ENCODE measurements at places on chromosomes 1 and 21.

GRCh38 chr1:66563094-66563800 lies 29.3 kb downstream of the SGIP1 start:
- DNase-seq, result no peak

GRCh38 chr1:110600716-110601115 lies 5.4 kb downstream of the KCNA2 start:
- no peak for DNase-seq

GRCh38 chr1:26730695-26731094 lies 34.9 kb downstream of the ARID1A start:
- DNase-seq, result no peak

GRCh38 chr1:64171797-64172281 lies 31.6 kb upstream of the UBE2U start:
- no peak for DNase-seq

DNA sequence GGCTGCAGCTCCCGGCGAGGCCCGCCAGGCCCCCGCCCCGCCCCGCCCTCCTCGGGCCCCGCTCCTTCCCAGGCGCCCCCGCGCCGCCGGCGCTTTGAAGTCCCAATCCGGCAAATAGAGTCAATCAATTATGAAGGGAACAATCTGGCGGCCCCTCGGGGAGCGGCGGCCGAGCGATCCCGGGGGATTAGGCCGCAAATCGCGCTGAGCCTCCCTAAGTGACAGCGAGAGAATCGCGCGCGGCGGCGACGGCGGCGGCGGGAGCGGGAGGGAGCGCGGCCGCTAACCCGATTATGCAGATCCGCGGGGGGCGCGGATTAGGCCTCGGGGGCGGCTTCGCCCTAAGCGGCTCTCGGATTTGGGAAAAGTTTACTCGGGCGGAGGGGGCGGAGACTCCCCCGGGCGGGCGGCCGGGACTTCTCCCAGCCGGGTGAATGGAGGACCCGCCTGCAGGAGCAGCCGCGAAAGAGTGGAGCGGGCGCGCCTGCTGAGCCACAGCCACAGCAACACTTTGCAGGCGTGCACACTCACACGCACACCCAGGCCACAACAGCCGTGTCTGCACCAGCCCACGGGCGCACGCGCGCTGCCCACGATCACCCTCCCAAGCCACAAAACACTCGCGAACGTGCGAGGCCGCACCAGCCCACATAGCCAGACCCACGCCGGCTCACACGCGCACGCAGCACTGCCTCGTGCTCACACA lies 23.0 kb upstream of the DMBX1 start:
- DNase-seq, result no peak
